Activated naive CD4-positive, alpha-beta T cell (primary cell): ENCODE measurements at places on chromosomes 1 and 21.

DNA sequence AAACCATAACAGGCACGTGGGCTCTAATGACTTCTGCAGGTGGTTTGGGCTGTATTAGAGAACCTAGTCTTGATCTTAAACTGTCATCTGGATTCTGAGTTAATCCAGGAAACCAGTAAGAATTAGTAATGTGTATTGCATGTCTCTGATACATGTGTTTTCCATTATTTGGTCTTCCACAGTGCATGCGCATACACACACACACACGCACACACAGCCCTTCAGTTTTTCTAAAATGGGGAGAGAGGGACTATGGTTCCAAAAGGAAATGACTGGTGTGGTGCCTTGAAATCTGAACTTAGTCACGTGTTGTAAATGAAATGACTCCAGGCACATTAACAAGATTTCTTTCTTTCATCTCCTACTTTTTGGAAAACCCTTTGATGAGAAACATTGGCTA lies 67.6 kb downstream of the OLFML2B start:
- DNase-seq: no peak

DNA sequence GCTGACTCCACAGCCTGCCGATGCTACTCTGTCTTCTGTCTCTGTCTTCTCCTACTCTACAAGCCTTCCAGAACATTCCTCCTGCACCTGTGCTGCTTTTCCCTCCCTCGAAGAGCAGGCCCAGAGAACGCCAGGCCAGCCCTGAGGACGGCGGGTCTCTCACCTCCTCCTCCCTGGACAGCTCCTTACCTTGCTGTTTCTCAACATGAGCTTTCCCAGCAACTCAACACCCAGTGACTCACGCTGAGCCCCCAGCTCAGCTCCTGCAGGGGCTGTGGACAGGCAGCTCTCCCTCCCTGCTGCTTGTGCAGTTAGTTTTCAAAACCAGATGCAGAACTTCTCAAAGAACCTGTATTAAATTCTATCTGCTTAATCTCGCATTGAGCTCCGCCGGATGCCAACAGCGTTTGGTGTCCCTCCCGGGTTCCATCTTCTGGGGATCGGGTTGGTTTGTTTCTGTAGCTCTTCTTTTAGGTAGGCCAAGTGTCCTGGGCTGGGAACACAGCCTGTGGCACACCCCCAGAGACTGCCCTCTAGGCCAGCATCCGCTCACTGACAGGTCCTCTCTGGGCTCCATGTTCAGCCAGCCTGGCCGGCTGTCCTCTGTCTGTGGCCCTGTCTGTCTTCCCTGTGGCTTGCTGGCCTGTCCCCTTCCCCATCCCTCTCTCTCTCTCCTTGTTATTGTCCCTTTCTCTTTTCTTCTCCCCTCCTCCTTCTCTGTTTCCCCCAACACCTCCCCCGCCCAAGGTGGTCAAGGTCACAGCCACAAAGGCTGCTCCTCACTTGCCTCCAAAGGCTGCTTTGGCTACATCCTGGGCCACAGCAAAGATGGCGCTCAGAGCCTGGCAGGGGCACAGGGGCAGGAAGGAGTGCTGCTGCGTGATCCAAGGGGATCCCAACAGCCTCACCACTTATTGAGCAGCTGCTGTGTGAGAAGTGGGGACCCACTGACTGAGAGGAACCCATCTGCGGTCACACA lies 391.0 kb downstream of the MATN1 start:
- DNase-seq: no peak

GRCh38 chr1:160328184-160328583 lies 14.9 kb downstream of the COPA start:
- DNase-seq: no peak

- DNase-seq: no peak
Measured at GRCh38 chr21:43324596-43324995, 102.3 kb downstream of the SIK1 start.

DNA sequence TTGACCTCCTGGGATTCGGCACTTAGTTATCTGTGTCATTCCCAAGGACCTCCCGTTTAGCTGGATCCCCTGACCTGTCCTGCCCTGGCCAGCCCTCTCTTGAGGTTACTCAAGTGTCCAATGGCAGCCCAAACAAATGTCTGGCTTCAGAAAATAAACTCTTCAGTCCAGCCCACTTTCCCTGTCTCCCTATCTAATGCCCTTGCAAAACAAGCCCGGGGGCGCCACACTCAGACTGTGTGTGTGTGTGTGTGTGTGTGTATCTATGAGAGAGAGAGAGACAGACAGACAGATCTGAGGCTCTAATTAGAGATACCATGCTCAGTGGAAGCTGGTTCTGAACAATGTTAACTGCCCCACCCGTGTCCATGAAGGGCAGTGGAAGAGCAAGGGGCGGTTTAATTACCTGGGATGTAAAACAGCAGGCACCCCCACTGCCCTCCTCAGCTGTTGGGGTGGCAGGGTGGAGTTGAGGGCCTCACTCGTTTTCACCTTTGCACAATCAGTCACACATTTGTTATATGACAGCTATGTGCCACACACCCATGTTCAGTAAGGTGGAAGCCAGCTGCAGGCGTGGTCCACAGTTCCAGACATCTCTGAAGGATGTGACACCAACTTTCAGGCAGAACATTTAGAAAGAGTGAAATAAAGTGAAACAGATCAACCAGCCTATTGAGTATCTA lies 57.4 kb downstream of the B3GALT5 start:
- no peak for DNase-seq

DNA sequence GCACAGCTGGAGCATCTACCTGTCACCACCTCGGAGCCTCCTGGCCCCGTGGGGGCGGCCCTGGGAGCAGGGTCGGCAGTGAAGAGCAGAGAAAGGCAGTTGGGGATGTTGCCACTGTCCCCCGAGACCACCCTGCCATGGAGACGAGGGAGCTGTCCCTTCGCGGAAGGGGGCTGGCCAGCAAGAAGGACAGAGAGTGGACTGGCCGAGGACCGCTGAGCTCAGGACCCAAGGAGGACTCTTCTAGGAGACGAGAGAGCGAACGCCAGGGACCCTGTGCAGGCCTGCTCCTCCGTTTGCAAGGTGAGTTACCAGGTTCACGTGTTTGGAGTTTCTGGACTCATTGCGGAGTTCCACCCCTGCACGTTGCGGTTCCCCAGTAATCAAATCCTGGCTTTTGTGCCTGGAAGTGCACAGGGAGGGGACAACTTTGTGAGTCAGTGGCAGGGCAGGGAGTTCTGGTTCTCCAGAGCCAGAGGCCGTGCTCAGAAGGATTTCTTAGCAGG lies 5.6 kb upstream of the POFUT2 start:
- DNase-seq: no peak

GRCh38 chr21:45056917-45057560 lies 17.3 kb upstream of the ADARB1 start:
- no peak for DNase-seq

GRCh38 chr1:27097484-27097917 lies 57.4 kb downstream of the SLC9A1 start:
- peak; percentile 21 for DNase-seq

GRCh38 chr1:13570924-13571323 lies 12.7 kb upstream of the PDPN start:
- DNase-seq: no peak

DNA sequence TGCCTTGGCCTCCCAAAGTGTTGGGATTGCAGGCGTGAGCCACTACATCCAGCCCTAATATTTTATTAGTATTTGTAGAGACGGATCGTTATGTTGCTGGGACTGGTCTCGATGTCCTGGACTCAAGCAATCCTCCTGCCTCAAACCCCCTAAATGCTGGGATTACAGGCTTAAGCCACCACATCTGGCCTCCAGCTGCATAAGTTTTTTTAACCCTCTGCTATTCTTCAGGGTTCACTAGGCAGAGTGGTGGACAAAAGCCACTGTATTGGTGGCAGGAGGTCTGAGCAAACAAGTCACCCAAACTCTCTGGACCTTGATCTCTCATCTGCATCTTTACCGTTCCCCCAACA lies 10.1 kb upstream of the CLIC4 start:
- no peak for DNase-seq

GRCh38 chr21:34950980-34951379 lies 98.1 kb downstream of the RUNX1 start:
- no peak for DNase-seq

DNA sequence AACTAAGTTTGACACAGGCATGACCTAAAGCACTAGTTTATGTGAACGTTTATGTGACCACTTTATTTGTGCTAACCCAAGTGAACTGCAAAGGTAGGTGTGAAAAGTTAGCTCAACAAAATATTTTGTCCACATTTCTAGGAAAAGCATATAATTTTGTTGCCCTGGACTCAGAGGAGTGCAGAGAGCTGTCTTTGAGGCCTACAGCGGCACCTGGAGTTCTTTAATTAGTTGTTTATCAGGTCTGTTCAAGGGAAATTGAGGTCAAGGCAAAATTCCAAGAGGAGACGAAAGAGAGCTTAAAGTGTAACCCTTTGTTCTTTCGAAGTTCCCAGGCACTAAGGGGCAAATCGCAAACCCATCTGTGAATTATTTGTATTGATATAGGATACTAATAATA lies 1.3 kb downstream of the GIPC2 start:
- DNase-seq: no peak
